ENCODE measurements at places on chromosomes 1 and 21.

GRCh38 chr1:160767395-160768294 lies 28.3 kb upstream of the LY9 start:
- no peak for DNase-seq

DNA sequence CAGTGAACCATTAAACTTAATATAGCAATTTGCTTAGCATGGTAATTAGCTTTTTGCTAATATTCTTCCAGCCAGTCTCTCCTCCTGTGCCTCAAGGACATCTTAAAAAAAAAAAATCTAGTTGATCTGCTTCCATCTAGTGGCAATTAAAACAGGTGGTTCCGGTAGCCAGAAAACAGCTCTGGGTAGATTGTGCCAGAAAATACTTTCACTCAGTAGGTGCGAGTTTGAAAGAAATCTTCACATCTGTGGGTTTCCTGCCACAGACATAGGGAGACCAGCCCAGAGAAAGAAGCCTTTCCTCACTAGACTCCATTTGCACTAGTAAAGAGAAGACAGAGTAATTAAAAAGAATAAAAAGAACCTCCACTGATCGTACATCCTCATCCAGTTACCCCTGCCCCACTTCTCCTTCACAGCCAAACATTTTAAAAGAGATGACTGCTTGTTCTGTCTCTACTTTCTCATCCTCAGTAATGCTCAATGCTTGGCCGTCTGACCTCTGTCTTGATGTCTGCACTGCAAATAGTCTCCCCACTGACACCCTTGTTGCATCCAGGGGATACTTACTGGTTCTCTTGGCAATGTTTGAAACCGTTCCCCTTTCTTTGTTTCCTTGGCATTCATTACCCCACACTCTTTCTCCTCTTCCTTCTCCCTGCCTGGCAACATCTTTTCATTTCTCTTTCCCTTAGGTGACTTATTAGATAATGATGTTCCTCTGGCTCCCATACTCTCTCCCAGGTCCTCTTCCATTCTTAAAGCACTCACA lies 16.9 kb downstream of the SELL start:
- DNase-seq, result no peak

DNA sequence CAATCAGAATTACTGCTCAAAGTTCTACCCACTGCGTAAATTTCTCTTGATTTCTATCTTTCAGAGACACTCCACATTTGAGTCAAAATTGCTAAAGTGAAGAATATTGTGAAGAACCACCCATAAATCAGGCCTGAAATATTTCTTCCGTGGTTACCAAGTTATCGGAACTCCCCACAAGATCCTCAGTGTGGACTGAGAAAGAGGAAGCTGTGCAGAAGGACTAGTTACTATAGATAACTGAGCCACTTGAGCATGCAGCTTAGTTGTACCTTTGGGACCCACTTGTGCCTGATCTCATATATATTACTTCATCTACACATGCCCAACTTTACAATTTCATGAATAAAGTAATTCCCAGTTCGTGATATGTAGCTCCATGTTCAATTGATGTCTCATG lies 18.4 kb downstream of the RWDD3 start:
- no peak for DNase-seq

DNA sequence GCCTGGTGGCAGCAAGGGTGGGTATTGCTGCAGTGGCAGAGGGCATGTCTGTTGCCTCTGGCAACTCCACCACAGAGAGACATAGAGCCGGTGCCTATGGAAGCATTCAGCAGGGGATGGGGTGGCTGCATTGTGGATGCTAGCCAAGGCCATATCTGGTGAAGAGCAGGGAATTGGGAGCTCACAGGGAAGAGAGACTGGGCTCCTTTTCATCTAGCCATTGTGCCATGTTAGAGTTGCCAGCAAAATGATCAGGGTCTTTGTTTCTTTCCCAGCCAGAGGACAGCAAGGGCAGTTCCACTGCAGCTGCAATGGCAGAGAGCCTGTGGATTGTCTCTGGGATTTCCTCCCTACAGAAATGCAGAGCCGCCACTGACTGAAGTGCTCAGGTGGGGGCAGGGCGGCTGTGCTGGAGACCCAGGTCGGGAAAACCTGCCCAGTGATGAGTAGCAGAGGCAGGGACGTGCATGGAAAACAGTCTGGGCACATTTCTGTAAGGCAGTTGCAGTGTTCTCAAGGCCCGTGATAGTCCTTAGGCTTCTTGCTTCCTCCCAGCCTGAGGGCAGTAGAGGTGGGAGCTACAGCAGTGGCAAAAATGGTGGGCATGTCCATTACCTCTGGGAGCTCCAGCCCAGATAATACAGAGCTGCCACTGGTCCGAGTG lies 40.2 kb upstream of the CYP4X1 start:
- no peak for DNase-seq

GRCh38 chr1:87215592-87215991 lies 113.1 kb upstream of the LMO4 start:
- no peak for DNase-seq
